ENCODE measurements at places on chromosomes 13 and 19.
A peak's percentile ranks its signal among the peaks of the same experiment; 100 is the strongest.

- DNase-seq: no peak
Measured at GRCh38 chr19:28885965-28886364, 327.0 kb downstream of the UQCRFS1 start.

- DNase-seq: no peak
Measured at GRCh38 chr19:46364359-46364758, 17.5 kb downstream of the PPP5C start.

DNA sequence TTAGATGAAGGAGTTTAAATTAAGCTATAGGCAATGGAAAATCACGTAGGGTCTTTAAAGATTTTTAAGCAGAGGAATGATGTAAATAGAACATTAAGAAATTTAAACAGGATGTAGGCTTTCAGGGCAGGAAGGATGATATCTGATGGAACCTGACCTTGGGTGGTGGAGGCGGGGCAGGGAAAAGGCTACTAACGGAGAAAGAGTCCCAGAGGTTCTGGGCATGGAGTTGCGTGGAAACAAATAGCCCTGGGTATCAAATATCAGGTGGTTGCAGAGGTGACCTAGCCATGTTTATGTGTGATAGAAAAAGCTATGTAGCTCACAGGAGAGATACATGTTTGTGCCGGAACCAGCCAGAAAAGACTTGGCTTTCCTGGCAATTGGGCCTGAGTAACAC lies 7.8 kb upstream of the CDK8 start:
- DNase-seq: no peak

DNA sequence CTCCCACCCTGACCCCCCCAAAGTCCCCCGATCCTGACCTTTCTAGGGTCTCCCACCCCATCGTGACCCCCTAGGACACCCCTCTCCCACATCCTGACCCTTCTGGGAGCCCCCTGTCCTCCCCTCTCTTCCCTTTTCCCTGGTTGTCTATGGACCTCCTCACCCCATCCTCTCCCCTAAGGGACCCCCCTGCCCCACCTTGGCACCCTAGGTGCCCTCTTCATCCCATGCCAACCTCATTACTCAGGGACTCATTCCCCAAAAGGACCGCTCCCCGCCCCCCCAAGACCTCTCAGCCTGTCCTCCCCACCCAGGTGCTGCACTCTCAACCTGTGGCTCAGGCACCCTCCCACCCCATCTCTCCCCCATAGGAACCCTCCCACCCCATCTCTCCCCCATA lies 2.1 kb downstream of the MAP2K2 start:
- DNase-seq: no peak

DNA sequence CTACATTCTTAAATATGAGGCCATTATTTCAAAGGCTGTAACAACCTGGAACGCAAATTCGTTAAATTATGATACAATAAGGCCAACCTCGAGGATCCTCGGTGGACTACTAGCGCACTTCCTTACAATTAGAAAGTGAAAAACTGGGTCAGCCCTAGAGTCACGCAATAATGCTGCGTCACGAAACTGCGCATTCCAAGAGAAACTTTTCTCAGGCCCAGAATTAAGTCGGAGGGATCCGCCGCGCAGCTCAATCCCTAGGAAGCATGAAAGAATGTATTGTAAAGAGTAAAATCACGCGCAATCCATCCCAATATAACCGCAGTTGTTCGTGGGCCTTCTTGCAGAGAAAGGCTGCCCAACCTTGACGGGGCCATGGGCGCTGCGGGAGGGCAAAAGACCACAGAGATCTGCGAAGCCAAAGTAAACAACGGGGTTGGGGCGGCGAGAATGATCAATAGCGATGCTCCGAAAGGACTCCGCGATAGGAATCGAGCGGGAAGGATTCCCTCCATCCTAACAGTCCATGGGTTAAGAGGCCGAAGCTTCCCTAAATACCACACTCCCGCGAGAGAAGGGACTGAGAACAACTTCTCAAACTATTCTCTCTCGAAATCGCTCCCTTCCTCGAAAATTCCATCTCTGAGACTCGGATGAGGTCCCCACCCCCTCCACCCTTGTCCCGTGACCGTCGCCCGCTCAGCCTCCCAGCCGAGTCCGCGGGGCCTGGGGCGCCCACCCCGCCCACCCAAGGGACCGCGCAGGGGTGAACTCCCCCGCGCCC lies 564 bp downstream of the SPART start:
- DNase-seq: peak; percentile 7

DNA sequence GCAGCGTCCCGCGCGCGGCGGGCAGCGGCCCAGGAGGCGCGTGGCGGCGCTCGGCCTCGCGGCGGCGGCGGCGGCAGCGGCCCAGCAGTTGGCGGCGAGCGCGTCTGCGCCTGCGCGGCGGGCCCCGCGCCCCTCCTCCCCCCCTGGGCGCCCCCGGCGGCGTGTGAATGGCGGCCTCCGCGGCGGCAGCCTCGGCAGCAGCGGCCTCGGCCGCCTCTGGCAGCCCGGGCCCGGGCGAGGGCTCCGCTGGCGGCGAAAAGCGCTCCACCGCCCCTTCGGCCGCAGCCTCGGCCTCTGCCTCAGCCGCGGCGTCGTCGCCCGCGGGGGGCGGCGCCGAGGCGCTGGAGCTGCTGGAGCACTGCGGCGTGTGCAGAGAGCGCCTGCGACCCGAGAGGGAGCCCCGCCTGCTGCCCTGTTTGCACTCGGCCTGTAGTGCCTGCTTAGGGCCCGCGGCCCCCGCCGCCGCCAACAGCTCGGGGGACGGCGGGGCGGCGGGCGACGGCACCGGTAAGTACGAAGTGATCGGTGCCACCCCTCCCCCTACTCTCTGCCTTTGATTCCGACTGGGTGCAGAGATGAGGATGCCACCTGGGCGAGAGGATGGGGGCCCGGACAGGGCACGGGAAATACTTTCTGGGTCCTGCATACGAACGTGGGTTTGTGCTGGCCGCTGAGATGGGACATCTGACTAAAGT lies 874 bp downstream of the TRIM28 start:
- DNase-seq: peak; percentile 87

GRCh38 chr13:74466020-74466419 lies 331.8 kb upstream of the KLF12 start:
- no peak for DNase-seq

DNA sequence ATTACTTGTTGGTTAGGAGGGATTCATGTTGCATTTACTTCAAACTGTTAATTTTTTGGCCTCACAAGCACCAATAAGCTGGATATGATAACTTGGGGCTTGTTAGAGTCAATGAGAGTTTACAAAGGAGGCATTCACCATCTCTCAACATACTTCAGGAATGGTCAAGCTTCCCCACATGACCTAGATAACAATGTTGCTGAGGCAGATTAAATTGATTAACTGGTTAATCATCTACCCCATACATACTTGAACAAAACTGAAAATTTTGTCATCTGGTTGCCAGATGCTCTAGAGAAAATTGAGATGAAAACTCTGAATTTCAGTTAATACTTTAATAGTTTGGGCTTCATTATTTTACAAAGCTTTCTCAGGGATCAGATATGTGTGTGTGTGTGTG lies 43.0 kb upstream of the UBL3 start:
- DNase-seq: no peak

- DNase-seq: no peak
Measured at GRCh38 chr13:28449826-28450773, 44.8 kb downstream of the FLT1 start.

- no peak for DNase-seq
Measured at GRCh38 chr19:40240332-40240731, 13.8 kb upstream of the CCNP start.

DNA sequence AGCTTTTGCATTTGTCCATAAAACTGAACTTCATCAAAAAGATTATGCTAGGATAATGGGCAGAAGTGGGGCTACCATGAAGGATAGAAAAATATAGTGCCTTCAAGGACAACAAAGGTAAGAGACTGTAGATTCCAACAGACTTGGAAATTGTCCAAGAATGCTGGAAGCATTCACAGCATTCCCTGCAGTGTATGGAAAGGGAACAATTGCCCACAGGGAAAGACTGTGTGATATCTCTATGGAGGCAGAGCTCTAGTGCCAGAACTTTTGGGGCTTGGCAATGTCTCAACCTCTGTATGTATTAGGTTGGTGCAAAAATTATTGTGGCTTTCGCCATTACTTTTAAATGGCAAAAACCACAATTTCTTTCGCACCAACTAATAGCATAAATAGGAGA lies 1598.8 kb upstream of the MIR17HG start:
- no peak for DNase-seq

DNA sequence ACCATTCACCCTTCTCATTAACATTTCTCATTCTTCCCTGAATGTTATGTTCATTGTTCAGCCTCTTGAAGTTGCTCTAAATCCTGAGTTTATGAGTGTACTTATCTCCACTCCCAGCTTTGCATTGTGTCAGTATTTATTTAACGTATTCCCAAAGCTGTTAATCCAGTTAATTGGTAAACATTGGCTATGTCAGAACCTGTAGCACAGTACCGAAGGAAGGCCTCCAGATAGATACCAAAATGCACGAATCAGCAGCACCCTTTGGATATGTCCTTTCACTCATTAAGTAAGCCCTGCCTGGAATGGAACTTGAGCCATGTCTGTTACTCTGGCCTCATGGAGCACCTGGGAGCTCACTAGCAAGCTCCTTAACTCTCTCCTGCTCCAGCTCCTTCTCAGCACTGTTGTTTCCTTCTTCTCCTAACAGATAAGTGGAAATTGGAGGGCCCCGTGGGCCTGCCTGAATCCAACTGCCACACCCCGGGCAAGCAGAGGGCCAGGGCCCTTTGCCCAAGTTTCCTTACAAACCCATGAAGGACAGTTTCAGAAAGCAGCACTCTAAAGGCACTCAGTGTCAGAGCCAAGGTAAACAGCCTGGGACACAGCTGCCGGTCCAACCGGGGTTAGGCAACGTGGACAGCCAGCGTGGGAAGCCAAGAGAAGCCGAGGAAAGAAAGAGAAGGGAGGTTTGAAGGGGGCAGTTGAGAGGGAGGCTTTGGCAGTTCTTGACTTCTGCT lies 155.0 kb upstream of the SERP2 start:
- no peak for DNase-seq

- DNase-seq: no peak
Measured at GRCh38 chr19:31527443-31527842, 178.2 kb upstream of the TSHZ3 start.

DNA sequence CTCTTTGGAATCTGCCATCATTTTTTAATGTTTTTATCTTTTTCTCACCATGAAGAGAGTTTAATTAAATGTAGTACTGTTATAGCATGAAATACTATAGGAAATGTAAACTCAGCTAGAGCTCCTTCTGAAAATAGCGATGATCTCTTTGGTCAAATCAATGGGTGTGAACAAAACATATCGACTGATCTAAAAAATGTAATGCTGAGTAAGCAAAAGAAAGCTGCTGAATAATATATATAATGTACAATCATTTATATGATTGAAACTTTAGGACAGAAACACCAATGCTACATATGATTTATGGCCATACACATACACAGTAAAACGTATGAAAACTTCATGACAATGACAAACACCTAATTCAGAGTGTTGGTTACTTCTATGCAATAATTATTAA lies 150.8 kb upstream of the TUBA3C start:
- no peak for DNase-seq

DNA sequence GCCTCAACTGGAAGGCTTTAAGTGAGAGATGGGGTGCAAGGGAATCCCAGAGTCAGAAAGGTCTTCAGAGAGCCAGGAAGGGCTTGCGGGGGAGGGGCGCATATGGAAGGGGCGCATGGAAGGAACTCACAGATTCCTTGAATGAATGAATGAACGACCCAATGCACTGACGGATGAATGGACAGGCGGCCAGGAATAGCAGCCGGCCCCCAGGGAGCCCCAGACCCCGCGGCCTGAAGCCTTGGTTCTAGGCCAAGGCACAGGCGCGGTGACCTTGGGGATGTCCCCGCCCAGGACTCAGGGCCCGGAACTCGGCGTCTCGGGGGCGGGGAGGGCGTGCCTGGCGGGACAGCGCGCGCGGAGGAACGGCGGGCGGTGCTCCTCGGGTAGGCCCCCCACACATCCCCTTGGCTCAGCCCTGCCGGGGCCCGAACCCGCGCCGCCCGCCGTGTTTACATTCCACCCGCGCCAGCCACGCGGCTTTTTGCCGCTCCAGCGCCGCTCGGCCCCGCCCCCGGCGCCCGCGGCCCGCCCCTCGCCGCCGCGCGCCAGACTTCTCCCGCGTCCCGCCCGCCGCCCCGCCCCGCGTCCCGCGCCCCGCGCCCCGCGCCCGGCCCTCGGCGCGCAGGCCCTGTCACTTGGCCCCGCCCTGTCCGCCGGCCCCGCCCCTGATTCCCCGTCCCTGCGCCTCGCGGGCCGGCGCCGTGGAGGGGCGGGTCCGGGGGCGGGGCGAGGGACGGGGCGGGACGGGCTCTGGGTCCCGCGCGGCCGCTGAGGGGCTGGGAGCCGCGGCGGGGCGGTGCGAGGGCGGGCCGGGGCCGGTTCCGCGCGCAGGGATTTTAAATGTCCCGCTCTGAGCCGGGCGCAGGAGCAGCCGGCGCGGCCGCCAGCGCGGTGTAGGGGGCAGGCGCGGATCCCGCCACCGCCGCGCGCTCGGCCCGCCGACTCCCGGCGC lies at the start of gene CCNE1:
Gene CCNE1, plus strand, starts transcription at position 867 of the 955 bp plus-strand sequence. CDS start 565 bp downstream, outside the sequence.
- peak; percentile 92 for DNase-seq

DNA sequence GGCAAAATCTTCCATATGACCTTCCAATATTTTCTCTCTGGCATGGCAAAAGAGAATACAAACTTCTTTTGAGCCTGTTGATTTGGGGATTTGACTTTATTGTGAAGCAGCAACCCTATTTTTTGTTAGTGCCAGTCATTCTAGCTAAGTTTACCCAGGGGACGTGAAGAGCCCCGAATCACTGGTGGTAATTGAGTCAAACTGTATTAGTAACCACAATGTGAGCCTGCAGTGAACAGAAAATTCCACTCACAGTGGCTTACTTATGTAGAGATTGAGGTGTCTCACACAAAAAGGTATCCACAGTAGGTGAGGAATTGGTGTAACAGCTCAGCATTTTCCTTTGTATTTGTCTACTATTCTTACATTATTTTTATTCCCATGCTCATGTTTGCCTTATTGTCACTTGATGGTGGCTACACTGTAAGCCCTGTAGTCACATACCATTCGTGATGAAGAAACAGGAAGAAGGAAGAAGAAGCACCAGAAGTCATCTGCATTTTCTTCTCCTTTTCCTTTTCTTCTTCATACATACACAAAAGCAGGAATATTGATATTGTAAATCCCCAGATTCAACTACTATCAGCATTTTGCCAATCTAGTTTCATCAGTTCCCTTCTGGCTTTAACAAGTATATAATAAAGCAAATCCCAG lies 33.3 kb upstream of the MYCBP2 start:
- DNase-seq: no peak

Data from naive thymus-derived CD8-positive, alpha-beta T cell (primary cell).